Gastrocnemius medialis (tissue), 4 donors: ENCODE measurements at places on chromosomes 1 and 21. TPM values are rescaled to one million over a fixed set of nuclear protein-coding genes. Genes with fewer than 3 reads are reported as not detected.

- H3K4me1 ChIP-seq: peaks cover 28% of the 10 kb centered on the region
- peak overlapping the region; percentile 61 for H3K27ac ChIP-seq
- no peak overlapping the region for H3K4me3 ChIP-seq
- peak; percentile 12 for DNase-seq
- no peaks in the 10 kb centered on the region for H3K27me3 ChIP-seq
- no peaks in the 10 kb centered on the region for H3K36me3 ChIP-seq
Observed at GRCh38 chr1:167297222-167298214, 76.8 kb downstream of the POU2F1 start.

Gene RNASEL
- total RNA-seq: 4.4 TPM

Gene PRELP
- total RNA-seq: 32.6 TPM

DNA sequence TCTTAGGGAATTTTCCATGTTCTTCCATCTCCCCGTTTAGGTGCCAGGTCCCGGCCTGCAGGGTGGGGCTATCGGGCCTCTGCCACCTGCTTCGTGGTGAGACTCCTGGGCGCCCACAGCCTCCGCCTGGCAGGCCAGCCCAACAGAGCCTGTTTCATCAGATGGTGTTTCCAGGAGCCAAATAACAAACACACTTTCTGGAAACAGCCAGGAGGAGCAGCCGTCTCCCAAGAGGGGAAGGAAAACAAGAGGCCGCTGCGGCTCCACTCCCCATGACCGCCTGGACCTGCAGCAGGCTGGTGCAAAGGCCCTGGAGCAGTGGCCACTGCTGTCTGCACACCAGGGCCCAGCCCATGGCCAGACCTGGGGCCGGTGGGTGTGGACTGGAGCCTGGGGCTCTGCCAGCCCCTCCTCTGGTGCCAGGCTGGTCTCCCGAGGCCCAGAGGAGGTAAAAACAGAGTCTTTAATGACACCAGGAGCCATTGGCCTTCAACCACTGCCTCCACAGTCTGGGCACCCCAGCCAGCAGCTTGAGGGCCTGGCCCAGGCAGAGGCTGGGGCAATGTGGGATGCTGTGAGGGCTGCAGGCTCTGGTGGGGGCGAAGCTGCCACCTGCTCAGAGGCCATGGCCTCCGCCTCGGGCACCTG is 55.0 kb downstream of the SLX9 start:
- peak; percentile 33 for DNase-seq
- no peak overlapping the region for H3K4me3 ChIP-seq
- no peaks in the 10 kb centered on the region for H3K36me3 ChIP-seq
- no peaks in the 10 kb centered on the region for H3K27me3 ChIP-seq

- H3K27ac ChIP-seq: no peak overlapping the region
- H3K4me3 ChIP-seq: no peak overlapping the region
- peaks cover 6% of the 10 kb centered on the region for H3K4me1 ChIP-seq
- no peak for DNase-seq
- no peaks in the 10 kb centered on the region for H3K36me3 ChIP-seq
- no peaks in the 10 kb centered on the region for H3K27me3 ChIP-seq
Observed at GRCh38 chr21:35699361-35699760, 361.0 kb downstream of the SETD4 start.

DNA sequence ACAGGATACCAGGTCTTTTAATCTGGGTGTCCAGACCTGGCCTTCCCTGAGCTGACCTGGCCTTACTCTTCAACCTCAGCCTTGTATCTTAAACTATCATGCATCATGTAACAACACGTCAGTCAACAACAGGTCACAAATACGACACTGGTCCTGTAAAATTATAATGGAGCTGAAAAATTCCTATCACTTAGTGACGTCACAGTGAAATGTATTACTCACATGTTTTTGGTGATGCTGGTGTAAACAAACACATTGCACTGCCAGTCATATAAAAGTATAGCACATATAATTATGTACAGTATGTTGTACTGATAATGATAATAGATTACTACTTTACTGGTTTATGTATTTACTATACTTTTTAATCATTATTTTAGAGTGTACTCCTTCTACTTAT is 31.5 kb downstream of the ESRRG start:
- H3K27me3 ChIP-seq: no peaks in the 10 kb centered on the region
- no peak overlapping the region for H3K27ac ChIP-seq
- H3K4me1 ChIP-seq: peaks cover 9% of the 10 kb centered on the region
- no peaks in the 10 kb centered on the region for H3K36me3 ChIP-seq

- no peaks in the 10 kb centered on the region for H3K27me3 ChIP-seq
- H3K36me3 ChIP-seq: no peaks in the 10 kb centered on the region
- H3K4me3 ChIP-seq: no peak overlapping the region
- no peak for DNase-seq
- H3K27ac ChIP-seq: no peak overlapping the region
- H3K4me1 ChIP-seq: no peaks in the 10 kb centered on the region
Observed at GRCh38 chr1:106677181-106677580, 379.3 kb upstream of the PRMT6 start.

GRCh38 chr1:58062635-58063034 is 483.9 kb downstream of the OMA1 start:
- no peak overlapping the region for H3K4me3 ChIP-seq
- no peak for DNase-seq
- H3K4me1 ChIP-seq: no peaks in the 10 kb centered on the region
- no peak overlapping the region for H3K27ac ChIP-seq
- no peaks in the 10 kb centered on the region for H3K36me3 ChIP-seq

Gene LGR6
- total RNA-seq: not detected

DNA sequence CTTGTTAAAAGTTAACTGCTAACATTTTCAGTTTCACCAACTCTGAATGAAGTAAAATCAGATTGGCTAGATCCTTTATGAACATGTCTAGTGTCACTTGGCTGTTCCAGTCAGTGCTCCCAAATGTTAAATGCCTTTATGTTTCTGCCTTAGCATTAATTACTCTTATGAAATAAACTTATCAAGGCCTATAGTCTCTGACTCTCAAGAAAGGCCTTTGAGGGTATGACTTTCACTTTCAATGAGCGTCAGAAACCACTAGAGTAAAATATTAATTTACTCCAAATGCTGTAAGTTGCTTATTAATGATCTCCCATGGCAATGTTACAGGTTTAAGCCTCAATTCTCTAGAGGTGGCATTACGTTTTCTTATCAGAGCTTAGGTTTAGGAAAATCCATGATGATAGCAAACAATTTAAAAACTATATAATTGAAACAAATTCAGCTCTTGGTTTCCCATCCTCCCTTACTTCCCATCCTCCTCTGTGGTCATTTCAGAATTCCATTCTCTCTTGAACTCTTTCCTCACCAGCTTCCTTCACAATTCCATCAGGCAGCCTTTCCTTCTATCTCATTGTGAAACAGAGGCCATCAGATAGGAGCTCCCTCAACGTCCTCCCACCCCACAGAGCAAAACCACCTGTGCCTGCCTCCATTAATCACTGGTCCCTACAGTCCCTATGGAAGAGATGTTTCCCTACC is 108.6 kb upstream of the COP1 start:
- H3K4me3 ChIP-seq: no peak overlapping the region
- H3K27ac ChIP-seq: no peak overlapping the region
- DNase-seq: no peak
- no peaks in the 10 kb centered on the region for H3K36me3 ChIP-seq
- no peaks in the 10 kb centered on the region for H3K27me3 ChIP-seq
